ENCODE measurements at places on chromosomes 7 and 10.

- DNase-seq = no peak
Measured at GRCh38 chr7:21364801-21365271, 63.0 kb upstream of the SP4 start.

DNA sequence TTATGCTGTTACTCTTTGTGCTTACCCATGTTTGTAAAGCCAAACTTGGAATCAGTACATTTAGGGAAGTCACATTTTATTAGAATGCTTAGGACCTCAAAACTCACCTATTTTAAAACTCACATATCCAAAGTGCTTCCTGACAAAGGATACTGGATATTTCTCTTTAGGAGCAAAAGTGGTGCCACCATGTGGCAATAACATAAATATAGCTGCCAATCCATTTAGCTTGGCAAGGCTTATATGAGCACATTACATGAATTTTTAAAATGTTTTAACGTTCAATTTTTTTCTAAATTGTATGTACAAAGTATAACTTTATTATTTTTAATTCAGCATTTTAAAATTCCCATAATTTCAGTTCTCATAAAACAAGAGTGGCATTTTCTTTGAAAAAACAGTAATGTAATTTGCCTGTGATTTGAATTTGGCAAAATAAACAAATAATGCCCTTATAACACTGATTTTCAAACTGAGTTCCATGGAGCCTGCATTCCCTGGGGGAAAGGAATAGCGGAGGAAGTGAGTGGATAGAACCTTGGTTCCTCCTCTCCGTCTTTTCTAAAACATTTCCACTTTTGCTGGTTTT is 75.4 kb downstream of the HDAC9 start:
- no peak for DNase-seq

GRCh38 chr10:33111488-33112051 is 153.5 kb upstream of the ITGB1 start:
- no peak for DNase-seq

DNA sequence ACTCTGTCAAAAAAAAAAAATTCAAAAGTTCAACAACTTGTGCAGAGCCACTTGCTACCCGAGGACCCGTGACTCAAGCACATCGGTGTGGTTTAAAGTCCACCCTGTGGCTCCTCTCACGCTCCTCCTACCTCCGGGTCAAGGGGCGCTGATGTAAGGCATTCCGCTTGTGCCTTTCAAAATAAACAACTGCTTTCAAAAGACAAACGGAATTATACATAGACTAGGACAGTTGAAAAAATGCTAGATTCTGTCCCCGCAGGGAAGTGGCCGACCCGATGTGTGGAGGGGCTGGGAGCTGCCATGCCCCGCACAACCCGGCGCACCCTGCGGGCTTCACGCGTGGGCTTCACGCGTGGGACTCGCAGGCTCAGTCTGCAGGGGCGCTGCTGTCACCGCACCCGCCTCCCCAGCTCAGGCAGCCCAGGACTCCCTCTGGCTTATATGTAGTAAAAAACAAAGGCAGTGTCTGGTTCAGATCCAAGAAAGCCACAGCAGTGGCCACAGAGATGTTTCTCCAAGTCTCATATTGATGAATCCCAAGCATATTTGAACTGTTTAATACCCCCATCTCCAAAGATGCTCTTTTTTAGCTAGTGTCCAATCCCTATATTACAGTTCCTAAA is 239.7 kb upstream of the INHBA start:
- DNase-seq = no peak

GRCh38 chr10:84375011-84375410 is 46.6 kb downstream of the CCSER2 start:
- DNase-seq = no peak

DNA sequence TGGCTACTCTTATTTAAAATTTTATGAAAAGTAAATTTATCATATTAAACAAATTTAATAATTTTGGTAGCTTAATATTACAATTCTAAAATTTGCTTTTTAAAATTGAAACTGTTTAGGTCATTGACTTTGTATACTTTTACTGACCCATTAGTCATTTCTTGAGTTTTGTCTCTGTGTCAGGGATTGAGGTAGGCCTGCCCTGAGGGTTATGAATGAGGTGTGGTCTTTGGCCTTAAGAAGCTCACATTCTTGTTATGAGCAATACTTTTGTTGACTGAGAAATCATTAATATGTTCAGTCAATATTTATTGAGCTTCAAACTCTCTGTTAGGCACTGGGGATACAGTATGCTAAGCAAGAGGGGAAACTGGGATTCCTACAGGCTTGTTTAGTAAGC is 47.0 kb upstream of the RPA3 start:
- DNase-seq = no peak

DNA sequence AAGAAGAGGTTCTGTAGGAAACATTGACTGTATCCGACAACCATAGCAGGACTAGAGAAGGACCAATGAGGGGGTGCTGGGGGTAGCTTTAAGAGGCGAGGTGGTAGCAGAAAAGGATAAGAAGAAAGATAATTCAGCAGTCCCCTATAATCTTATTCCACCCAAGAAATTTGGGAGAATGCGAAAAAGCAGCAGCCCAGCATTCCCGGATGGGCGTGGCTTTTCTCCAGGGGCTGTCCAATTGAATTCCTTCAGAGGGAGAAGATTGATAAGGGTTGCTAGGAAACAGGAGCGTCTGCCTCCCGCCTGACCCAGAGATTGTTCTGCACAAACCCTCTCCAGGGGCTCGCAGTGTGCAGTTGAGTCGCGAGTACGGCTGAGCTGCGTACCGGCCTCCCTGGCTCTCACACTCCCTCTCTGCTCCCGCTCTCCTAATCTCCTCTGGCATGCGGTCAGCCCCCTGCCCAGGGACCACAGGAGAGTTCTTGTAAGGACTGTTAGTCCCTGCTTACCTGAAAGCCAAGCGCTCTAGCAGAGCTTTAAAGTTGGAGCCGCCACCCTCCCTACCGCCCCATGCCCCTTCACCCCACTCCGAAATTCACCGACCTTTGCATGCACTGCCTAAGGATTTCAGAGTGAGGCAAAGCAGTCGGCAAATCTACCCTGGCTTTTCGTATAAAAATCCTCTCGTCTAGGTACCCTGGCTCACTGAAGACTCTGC is at the start of gene GRM3:
Gene GRM3, plus strand, starts transcription at position 349 of the 721 bp plus-strand sequence. CDS start 121,237 bp downstream, outside the sequence.
- DNase-seq = peak; percentile 80

- DNase-seq = no peak
Measured at GRCh38 chr7:101555269-101555920, 73.7 kb downstream of the MYL10 start.

GRCh38 chr10:33506838-33507661 is 172.6 kb upstream of the NRP1 start:
- DNase-seq = no peak

DNA sequence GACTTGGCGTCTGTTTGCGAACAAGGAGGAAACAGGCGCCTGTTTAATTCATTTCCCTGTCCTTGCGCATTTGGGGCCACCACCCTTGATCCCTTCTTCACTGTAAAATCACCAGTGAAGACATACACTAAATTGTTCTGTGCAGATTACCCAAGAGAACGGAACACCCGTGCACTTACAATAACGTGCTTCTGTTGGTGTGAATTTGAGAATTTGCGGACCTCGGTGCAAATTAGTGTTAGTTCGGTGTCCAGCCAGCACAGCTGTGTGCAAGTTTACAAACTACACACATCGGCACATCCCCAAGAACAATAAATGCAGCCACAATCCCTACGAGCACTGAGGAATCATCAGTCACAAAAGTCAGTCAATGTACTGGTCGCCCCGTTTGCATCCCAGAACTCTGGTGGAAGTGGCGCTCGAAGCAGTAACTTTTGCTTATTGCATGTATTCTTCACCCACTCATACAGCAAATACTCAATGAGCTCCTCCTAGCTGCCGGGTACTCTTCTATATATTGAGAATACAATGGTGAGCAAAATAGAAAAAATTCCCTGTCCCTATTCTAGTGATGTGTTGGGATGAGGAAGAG is 786 bp upstream of the CNOT4 start:
- DNase-seq = no peak

- no peak for DNase-seq
Measured at GRCh38 chr10:12811826-12812225, 189.7 kb downstream of the CCDC3 start.

DNA sequence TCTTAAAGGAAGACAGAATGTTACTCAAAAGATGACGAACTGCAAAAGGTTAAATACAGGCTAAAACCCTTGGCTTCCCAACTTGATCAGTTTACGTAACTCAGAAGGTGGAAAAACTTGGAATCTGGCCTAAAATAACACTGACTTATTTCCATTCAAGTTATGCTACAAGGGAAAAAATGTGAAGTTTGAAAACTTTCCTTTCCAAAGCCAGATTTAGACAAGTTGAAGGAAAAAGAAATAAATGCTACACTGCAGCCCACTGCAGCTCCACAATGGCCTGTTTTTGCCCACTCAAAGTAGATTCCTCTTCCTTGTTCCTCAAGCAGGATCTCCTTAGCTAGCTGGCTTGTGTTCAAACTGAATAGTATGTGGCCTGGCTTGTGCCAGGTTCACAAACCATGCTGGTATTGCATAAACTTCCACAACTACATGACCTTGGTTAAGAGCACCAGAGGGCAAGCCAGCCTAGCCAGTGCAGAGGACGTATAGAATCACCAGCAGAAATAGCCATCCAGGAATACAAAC is 166.2 kb downstream of the CPEB3 start:
- no peak for DNase-seq

- no peak for DNase-seq
Measured at GRCh38 chr10:106312087-106312486, 852.4 kb downstream of the SORCS1 start.
